ENCODE measurements at places on chromosomes 2 and 18.

DNA sequence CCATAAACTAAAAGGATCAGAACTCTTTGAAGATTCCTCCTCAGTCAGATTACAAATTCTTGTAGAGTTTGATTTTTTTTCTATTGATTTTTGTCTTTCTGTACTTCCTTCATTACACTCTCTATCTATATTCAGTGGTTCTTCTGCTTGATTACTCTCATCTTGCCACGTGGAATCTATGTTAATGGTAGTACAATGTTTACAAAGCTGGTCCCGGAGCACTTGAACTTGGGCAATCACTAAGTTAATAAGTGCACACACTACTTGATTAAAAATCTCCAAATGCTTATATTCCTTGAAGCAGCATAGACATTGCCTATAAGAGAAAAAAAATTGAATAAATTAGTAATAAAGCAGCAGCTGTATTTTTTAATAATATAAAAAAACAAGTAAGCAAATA, 65.1 kb downstream of the USP34 start:
- no peak for DNase-seq

- no peak for DNase-seq
Observed at GRCh38 chr2:238506371-238507068, 79.8 kb downstream of the ASB1 start.

- no peak for DNase-seq
Observed at GRCh38 chr2:54041135-54041534, 70.3 kb upstream of the PSME4 start.

DNA sequence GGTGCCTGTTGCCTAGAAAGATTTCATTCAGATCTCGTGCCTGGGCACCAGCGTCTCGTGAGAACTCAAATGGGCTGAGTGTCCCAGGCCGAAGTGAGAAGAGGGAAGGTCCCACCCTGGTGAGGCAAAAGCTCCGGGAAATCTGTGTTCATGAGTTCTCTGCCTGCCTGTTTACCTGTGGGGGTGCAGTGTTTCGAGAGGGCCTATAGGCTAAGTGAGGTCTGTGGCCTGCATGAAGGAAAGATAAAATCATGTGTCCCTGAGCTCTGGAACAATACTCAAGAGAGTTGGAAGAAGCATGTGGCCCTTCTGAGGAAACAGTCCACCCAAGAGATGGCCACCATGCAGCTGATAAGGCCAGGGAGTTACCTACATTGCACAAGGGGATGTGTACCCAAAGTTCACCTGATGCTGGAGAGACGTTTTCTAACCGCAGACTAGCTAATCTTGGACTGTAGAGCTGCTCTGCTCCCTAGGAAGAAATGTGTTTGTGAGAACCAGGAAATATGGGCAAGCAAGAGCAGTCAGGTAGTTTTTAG, 63.5 kb upstream of the ST3GAL5 start:
- no peak for DNase-seq

DNA sequence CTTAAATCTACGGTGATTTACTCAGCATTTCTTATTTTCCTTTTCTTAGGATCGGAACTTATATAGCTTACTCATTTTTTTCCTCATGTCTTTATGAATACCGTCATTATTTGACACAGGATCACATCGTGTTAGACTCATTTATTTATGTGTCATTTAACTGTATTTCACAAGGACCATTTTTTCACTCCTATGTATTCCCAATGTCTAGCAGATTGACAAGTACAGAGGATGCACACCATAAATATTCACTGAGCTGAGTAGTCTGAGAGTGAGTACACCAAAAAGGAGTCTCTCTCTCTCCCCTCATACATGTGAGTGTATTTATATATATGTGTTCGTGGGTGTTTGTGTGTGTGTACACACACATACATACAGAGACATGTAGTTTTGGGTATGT, 573.5 kb downstream of the RNF144A start:
- DNase-seq: no peak

- no peak for DNase-seq
Observed at GRCh38 chr2:174840436-174840835, 76.2 kb upstream of the CHRNA1 start.

- DNase-seq: no peak
Observed at GRCh38 chr18:59566533-59566971, 130.7 kb downstream of the CCBE1 start.

GRCh38 chr18:24514439-24514838, 54.0 kb downstream of the HRH4 start:
- no peak for DNase-seq

DNA sequence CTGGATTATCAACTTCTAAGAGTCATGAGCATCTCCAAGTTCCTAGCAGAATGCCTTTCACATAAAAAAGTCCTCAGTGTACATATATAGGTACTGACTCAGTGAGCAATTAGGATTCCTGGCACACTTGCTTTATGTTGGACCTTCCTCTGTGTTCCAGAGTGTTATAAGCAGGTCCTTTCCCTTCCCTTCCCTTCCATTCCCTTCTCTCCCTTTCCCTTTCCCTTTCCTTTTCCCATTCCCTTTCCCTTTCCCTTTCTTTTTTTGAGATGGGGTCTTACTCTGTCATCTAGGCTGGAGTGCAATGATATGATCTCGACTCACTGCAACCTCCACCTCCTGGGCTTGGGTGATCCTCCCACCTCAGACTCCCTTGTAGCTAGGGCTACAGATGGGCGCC, 48.7 kb downstream of the SCN3A start:
- no peak for DNase-seq

- DNase-seq: no peak
Observed at GRCh38 chr2:54258166-54258565, 2.1 kb upstream of the TSPYL6 start.

DNA sequence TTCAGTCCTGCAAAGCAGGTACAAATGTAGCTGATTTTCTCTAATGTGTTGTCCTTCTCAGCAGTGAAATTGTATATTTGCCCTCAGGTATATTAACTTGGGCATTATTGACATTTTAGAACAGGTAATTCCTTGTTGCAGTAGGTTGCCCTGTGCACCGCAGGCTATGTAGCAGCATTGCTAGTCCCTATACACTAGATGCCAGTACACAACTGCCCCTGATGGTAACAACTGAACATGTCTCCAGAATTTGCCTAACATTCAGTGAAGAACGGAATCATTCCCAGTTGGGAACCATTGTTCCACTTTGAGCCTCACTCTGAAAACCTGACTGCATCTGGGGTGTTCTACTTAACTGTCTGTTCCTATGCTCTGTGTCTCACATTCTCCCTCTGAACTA, 23.1 kb upstream of the TFPI start:
- no peak for DNase-seq

GRCh38 chr2:10316860-10317259, 14.2 kb downstream of the HPCAL1 start:
- DNase-seq: no peak

GRCh38 chr2:192124571-192124970, 70.2 kb downstream of the TMEFF2 start:
- DNase-seq: no peak

GRCh38 chr2:17644997-17645720, 104.7 kb downstream of the VSNL1 start:
- DNase-seq: no peak

DNA sequence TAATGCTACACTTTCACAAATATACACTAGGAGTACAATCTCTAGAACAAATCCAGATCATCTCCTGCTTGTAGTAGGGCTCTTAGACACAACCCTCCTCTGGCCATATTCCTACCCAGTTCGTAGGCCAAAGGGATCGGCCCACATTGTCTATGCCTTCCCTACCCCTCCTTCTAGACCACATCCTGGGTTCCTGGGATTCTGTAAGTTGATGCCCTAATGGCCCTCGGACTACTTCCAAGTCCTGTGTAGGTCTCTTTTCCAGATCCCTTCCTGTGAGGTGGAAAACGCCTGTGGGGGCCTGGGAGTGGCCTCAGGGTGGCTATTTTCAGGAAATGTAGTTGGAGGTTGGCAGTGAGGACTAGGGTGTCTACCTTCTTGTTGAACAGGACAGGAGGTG, 289.7 kb downstream of the ZNF385B start:
- DNase-seq: no peak

DNA sequence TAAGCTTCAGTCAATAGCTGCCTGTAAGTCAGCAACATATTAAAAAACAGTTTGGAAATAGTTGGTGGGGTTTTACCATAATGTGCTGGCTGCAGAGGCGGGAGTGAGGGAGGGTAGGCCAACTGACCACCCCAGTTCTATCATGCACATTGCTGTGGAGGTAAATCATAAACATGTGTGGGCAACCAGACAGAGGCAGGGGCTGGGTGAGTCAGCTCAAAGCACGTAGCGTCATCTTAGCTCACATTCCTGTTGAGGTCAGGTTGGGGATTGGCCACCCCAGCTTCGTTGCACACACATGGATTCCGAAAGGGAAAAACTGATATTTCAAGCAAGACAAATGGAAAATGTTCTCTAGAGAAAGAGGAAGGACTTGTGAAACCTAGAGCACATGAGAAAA, 19.5 kb downstream of the GPR45 start:
- DNase-seq: no peak

DNA sequence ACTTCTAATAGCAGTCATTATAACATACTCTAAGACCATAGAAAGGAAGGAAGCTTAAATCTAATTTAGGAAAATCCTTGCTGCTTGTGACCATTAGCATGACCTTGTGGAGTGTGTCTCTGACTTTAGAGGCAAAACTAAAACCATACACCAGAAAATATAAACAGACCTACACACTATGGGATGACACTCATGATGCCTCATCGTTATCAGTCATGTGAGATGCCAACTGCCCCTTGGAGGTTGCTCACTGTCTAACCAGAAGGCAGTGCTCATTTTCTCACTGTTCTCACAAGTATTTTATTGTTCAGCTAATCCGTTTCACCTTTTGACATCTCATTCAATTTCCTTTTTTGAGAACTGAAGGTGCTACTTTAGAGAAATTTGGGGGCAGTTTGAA, 376.9 kb downstream of the RND3 start:
- no peak for DNase-seq

DNA sequence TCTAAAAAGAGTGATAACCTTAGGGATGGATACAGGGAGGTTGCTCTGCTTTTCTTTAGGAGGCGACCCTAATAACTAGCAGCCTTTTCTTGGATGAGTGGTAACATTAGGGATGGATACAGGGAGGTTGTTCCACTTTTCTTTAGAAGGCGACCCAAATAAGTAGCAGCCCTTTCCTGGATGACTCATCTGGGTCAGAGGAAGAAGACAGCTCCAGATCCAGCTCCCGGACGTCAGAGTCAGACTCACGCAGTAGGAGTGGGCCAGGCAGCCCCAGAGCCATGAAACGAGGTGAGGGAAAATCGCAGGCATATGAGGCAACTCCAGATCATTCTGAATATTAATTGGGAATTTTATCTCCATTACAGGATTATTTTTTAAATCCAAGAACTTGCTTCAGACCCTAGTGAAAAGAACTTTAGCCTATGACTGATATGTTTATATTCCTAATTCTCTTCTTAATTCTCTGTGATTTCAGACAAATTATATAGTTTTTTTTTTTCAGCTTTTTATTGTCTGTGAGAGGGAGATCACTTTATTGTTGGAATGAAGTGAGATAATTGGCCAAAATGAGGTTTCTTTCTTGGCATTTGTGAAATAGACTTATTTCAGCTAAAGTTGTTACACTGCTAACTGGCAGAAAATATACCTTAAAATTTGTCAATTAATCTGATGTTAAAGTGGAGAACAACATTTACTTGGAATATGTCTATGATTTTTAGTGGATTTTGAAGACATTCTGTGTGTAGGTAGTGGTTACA, 31.2 kb upstream of the C1GALT1C1L start:
- DNase-seq: no peak

DNA sequence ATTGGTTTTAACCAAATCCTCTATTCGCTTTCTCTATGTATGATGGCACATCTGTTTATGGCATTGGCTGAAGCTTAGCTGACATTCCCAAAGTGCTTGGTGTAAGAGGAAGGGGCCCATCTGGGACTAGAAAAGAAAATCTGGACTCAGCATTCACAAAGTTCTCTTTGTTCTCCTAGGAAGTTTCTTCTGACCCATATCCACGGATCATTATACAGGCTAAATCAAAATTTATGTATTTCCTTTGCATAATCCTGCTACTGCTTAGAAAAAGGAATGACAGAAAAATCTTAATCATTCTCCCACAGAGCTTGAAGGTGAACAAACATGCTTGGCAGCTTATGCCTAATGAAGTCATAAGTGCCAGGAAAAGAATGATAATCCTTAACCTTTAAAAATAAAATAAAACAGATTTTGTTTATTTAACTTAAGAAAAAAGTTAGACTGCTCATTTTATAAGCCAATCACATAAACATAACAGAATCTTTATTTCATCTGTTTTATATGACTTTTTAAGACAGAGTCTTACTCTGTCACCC, 88.4 kb downstream of the NYAP2 start:
- DNase-seq: no peak

- no peak for DNase-seq
Observed at GRCh38 chr2:139721411-139721995, 941.3 kb upstream of the NXPH2 start.

DNA sequence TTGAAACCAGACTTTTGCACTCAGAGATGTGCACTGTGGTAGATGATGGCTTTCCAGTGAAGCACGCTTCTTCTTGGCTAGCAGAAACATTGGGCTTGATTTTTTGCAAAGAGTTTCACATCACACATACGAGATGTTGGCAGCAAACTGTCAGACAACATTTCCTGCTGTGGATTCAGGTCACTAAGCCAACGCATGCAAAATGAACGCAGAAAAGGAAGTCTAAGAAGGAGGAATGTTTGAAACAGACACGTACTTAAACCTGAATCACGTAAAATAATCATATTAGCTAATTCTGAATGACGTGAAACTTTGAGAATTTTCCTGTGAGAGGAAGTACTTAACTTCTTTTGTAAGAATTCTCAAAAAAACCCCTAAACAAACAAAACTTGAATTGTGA, 88.1 kb downstream of the EPB41L3 start:
- DNase-seq: no peak

DNA sequence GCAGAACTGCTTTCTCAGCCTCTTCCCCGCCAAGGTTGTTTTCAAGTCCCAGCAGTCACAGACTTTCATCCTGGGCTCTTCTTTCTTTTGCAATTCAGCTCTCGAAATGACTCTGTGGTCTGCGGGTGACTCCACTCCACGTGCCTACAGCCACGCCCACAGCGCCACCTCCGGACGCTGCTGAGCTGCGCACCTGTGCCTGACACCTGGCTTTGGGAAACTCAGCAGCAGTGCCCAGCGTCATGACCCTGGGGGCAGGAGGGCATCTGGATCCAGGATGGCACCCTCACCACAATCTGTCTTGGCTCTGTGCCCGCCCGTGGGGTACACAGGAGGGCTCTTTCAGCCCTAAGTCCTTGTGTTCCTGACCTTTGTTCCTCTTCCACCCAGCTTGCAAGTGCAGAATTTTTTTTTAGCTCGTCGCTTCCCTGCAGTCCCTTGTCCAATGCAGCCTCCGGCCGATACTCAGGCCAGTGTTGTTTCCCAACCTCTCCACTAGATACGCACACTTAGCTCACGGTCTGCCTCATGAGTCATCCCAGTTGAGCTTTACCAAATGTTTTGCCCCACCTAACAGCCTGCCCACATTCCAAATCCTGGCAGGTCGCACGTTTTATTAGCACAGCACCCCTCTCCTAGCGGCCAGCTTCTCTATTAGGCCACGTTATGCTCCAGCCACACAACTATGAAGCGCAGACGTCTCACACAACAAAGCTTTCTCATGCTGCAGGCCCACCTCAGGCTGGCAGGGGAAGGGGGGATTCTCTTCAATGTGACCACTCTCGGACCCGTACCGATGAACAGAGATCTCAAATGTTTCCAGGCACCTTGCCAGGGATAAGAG, 6.5 kb upstream of the CAPN10 start:
- no peak for DNase-seq
